ENCODE measurements at places on chromosomes 13 and 19.

- DNase-seq = no peak
Observed at GRCh38 chr19:57436417-57436816, 1.3 kb downstream of the ZNF749 start.

DNA sequence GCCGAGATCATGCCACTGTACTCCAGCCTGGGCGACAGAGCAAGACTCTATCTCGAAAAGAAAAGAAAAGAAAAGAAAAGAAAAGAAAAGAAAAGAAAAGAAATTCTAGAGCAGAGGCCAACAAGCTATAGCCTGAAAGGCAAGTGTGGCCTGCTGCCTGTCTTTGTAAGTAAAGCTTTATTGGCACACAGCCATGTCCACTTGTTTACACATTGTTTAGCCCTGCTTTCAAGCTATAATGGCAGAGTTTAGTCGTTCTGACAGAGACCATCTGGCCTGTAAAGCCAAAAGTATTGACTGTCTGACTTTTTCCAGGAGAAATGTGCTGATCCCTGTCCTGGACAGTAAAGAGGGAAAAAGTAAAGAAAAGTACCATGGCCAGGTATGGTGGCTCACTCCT is 18.3 kb downstream of the NWD1 start:
- DNase-seq = no peak

GRCh38 chr13:83733293-83733692 is 149.0 kb downstream of the SLITRK1 start:
- no peak for DNase-seq

DNA sequence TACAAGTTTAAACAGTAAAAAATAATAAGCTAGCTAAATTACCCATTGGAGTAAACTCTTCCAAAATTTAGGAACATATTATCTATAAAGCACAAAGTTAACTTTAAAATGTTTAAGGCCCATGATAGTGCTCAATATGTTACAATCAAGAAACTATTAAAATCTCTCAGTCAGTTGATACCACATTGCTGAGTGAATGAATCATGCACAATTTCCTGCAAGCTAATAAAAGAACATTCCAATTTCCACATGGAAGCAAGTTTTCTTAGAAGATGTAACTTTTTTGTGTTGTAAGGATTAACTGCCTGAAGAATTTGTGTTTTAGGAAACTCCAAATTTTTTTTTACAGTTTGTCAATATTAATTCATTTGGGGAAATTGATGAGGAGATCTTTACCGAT is 666.6 kb downstream of the SLITRK1 start:
- no peak for DNase-seq

DNA sequence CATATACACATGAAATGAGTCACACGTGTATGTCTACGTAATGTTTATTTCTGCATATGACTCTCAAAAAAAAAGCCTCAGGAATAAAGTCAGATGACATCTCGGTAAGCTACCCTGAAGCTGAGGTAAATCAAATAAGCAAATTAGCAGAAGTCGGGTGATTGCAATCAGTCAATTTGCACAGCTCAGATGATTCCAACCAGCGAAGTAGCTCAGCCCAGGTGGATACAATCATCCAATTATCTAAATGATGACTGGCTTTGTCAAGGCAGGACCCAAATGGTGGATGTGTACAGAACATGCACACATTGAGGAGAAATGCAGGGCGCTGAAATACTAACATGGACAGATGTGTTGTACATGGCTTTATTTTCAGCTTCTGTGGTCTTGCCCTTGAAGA is 148.5 kb downstream of the ZNF486 start:
- no peak for DNase-seq

DNA sequence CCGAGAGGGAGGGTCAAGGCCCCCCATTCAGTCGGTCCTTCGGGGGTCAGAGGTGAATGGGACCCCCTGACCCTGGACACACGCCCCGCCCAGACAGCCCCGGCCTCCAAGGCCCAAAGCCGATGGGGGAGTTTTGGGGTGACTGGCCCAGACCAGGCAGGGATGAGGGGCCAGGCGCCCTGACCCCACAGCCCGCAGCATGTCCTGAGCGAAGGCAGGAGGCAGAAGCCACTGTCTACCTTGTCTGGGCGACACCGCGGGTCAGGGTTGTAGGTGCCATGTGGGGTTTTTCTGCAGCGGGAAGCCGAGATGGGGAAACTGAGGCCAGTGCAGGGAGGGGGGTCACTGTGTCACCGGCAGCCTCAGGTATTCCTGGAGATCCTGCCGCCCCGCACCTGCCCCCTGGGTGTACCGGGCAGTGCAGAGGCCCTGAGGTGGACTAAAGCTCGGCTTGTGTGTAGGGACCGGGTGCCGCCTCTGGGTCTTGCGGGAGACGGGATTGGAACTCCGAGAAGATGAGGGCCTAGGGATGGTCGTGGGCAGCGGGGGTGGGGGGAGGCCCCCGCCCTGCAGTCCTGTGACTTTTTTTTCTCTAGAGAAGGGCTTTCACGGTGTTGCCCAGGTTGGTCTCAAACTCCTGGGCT is 8.5 kb downstream of the ARID3A start:
- DNase-seq = no peak

GRCh38 chr13:50797091-50797490 is 46.4 kb downstream of the DLEU7 start:
- no peak for DNase-seq

DNA sequence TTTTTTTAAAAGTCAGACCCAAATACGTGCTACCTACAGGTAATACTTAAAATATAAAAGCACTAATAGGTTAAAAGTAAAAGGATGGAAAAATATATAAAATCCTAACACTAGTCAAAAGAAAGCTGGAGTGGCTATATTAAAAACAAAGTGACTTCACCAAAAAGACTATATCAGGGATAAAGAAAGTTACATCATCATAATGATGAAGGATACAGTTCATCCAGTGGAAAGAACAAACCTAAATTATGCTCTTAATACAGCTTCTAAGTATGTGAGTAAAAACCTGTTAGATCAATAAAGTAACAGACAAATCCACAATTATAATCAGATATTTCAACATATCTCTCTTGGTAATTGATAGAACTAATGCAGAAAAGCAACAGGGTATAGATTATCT is 1.1 kb upstream of the ZNF780B start:
- DNase-seq = no peak

- DNase-seq = no peak
Observed at GRCh38 chr13:113292021-113292862, 4.8 kb upstream of the LAMP1 start.

DNA sequence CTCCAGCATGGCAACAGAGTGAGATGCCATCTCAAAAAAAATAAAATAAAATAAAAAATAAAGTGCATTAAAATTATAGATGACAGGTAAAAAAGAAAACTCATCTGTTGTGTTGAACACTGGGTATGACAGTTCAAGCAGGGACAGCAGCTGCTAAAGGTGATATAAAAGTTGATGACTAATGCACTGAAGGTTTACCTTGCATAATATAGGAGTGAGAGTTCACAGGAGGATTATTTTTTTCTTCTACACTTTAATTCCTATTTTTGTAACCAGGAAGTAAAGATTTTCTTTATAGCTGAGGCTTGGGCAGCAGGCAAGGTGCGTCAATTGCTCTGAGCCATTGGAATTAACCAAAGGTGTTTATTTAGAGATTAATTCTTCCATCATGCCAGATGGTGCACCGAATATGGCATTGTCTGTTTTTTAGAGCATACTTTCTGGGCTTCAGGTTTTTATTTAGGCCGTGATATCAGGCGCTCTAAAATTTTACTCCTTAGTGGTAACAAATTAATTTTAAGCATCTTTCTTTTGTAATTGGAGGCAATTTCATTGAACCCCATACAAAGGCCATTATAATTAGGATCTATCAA is 337.0 kb upstream of the SLC10A2 start:
- no peak for DNase-seq

GRCh38 chr19:46958532-46958931 is 61.1 kb upstream of the NPAS1 start:
- no peak for DNase-seq

DNA sequence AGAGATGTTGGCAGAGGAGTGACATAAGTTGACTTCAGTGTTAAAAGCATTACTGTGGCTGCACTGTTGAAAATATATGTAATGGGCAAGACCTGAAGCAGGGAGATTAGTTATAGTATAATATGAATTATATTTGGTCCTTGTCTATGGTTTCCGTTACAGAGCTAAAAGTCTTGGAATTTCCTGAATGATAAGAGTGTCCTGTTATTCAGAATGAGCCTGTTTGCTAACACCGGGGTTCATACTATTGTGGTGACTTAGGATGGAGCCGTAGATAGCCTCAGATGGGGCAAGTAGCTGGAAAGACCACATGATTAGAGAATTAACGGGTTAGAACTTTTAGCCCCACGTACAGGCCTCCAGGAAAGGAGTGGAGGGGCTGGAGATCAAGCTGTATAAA is 5.7 kb downstream of the USPL1 start:
- DNase-seq = no peak

- DNase-seq = no peak
Observed at GRCh38 chr19:8481616-8482015, 20.8 kb downstream of the PRAM1 start.

DNA sequence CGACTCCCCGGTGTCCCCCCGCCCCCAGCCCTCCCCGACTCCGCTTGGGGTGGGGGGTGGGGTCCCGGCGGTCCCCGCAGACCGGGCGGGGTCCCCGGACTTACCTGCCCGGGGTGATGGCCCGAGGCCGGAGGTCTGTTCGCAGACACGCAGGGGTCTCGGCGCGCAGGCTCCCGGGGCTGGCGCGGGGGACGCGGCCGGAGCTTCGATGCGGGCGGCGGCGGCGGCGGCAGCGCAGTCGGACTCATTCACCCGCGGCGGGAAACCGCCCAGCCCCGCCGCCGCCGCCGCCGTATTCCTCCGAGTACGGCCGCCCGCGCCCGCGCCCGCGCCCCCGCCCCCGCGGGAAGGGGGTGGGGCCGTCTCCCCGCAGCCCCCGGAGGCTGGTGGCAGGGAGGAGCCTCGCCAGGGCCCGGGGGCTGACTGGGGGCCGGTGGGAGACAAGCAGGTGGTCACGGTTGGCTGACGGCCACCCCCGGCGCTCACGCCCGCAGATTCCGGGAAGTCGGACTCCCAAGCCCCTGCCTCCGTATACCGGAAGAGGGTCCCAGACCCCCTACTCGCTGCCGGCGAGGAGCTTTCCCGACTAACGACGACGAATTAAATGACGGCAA is at the start of gene C2CD4C:
Gene C2CD4C (minus strand): TSS at position 246 of the 614 bp plus-strand sequence. CDS start 786 bp downstream, outside the sequence.
- no peak for DNase-seq

DNA sequence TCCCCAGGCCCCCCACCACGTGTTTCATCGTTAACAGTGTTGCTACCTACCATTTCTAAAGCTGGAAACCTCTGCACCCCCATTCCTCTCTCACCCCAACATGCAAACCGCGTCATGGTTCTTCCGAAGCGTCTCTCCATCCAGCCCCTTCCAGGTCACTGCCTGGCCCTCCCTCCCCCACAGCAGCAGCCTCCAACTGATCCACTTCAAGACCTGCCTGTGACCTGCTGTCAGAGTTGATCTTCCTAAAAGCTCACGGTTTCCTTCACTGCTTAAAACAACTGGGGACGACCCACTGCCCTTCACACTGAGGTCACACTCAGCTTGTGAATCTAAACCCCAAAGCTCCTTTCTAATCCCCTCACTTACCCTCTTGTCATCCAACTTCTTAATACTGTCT is 47.7 kb downstream of the STK24 start:
- no peak for DNase-seq

- no peak for DNase-seq
Observed at GRCh38 chr13:33489563-33489962, 204.0 kb upstream of the STARD13 start.

DNA sequence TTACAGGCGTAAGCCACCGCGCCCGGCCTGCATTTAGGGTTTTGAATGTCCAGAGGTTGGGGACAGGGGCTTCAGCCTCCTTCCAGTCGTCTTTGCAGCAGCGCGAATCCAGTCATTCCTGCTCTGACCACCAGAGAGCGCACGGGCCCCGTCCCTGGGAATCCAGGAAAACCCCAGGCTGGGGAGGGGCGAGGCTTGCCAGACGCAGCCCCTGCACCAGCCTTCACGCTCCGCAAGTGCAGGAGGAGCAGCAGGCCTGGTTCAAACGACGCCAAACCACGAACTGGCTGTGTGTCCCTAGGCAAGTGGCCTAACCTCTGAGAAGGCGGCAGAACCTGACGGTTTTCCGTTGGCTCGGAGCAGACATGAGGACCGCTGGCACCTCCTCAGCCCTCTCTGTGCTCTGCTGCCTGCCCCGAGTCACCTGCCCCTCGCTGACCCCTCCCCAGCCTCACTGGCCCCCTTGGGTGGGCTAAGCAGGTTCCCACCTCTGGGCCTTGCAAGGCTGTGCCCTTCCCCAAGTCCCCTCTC is 2.0 kb upstream of the RNF126 start:
- DNase-seq = no peak

DNA sequence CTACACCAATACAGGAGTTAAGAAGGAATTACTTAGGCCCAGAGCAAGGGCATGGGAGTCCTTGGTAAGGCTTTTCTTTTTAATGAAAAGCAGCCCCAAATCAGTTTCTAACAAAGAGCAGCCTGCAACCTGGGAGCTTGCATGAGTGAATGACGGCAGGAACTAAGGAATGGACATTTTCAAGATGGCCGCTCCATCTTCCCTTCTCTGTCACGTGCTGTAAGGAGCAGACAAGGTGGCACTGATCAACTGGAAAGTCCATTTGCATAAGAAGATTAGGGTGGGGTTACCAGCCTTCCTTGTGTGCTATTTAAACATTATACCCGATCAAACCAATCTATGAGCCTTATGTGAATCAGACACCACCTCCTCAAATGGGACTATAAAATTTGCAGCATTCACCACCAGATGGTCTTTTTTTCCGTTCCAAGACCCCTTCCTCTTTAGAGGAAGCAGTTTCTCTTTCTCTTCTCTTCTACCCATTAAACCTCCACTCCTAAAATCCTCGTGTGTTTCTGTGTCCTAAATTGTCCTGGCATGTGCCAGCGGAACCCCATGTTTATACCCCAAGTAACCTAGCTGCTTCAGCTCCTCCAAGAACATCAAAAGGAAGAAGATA is 2.8 kb upstream of the SIGLECL1 start:
- DNase-seq = no peak

DNA sequence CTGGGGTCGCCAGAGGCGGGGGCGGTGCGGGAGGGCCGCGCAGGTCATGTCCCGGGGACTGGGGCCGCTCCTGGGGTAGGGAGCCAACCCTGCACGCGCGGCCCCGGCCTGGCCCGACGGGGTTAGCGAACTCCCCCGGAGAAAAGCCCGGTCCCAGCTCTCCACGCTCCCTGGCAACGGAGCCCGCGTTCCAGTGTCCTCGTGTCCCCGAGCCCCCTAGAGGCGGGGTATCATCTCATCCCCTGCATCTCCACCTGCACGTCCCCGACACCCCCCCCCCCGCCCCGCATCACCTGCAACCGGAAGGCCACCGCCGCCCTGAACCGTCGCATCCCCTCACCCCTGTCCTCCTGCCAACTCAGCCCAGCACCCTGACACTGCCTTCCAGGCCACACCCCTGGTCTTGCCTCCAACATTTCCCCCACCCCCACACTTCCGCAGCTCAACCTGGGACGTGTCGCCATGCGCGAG is 2.7 kb downstream of the WDR88 start:
- DNase-seq = no peak

- no peak for DNase-seq
Observed at GRCh38 chr13:23718996-23719395, 148.8 kb downstream of the TNFRSF19 start.

DNA sequence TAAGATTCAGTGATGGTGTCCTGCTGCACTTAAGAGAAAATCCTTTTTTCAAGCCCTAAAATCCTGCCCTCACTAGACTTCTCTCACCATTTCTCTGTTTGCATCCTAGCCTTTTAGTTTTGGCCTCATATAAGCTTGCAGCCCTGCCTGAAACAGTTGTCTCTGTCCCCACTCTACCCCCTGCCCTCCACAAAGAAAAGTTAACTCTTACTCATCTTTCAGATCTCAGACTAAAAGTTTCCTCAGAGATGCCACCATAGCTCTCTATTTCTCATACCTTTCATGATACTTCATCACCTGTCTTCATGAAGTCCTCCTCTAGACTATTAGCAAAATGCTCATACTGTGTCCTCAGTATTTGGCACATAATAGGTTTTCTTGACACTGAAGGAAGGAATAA is 33.1 kb downstream of the ITM2B start:
- DNase-seq = no peak
